ENCODE measurements at places on chromosomes 16 and 17. TPM values are rescaled to one million over a fixed set of nuclear protein-coding genes. Genes with fewer than 3 reads are reported as not detected.

The TVP23A gene
- not detected for total RNA-seq

The CDRT4 gene
- total RNA-seq: 1.5 TPM

The ACSM2A gene
- total RNA-seq: not detected

The CHRNB1 gene
- total RNA-seq: 7.1 TPM

The WNT3 gene
- total RNA-seq: 0.59 TPM

The TP53TG3F gene
- total RNA-seq: not detected

The CCL16 gene
- not detected for total RNA-seq

The HBQ1 gene
- not detected for total RNA-seq

The MT1G gene
- total RNA-seq: not detected

All from smooth muscle cell of the coronary artery (primary cell).